Aorta (tissue), 5 donors: ENCODE measurements at places on chromosomes 12 and 14. TPM values are rescaled to one million over a fixed set of nuclear protein-coding genes. Genes with fewer than 3 reads are reported as not detected.
A peak's percentile ranks its signal among the peaks of the same experiment; 100 is the strongest.

GRCh38 chr12:112148031-112148513 is 22.7 kb downstream of the TRAFD1 start:
- H3K4me1 ChIP-seq: no peaks in the 10 kb centered on the region
- H3K36me3 ChIP-seq: peaks cover 12% of the 10 kb centered on the region
- H3K27me3 ChIP-seq: no peaks in the 10 kb centered on the region
- H3K4me3 ChIP-seq: no peak overlapping the region

GRCh38 chr14:90263748-90264449 is 7.5 kb downstream of the PSMC1 start:
- DNase-seq: no peak
- H3K27ac ChIP-seq: no peak overlapping the region
- H3K27me3 ChIP-seq: no peaks in the 10 kb centered on the region
- H3K36me3 ChIP-seq: peaks cover 8% of the 10 kb centered on the region
- H3K4me3 ChIP-seq: no peak overlapping the region
- no peaks in the 10 kb centered on the region for H3K4me1 ChIP-seq

DNA sequence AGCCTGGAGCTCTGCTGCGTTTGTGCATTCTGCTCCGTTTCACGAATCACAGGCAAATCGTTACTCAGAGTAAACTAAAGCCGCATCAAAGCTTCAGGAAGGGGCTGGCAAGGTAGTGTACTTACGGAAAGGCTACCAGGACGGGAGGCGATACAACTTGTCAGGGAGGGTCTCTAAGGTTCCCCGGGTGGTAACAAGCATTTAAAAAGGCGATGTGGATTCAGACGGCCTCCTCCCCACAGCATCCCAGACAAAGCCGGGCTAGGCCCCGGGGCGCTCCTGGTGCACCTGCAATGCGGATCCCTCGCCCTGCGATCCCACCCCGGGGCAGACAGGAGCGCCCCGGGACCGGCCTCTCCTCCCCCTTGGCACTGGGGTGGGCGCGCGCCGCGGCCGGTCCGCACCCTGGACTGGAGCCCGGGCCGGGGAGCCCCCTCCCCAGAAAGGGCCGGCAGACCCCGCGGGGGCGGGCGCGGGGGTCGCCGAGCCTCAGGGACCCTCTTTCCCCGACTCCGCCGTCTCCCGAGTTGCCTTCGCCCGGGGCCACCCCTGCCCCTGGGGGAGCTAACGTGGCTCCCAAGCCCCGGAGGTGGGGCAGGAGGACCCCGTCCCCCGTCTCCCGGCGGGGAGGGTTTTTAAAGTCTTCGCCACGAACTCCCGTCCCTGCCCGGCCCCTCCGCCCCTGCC is 718 bp downstream of the CCDC92 start:
- H3K4me1 ChIP-seq: peaks cover 5% of the 10 kb centered on the region
- DNase-seq: no peak
- peak overlapping the region; percentile 97 for H3K27ac ChIP-seq
- peak overlapping the region; percentile 57 for H3K4me3 ChIP-seq

GRCh38 chr14:79144896-79145295 is 974.7 kb downstream of the NRXN3 start:
- no peaks in the 10 kb centered on the region for H3K36me3 ChIP-seq
- no peaks in the 10 kb centered on the region for H3K27me3 ChIP-seq
- DNase-seq: no peak
- H3K27ac ChIP-seq: no peak overlapping the region
- H3K4me1 ChIP-seq: no peaks in the 10 kb centered on the region

OR4K17 gene
- not detected for total RNA-seq

ALDH1L2 gene
- 35.2 TPM for total RNA-seq

- H3K4me3 ChIP-seq: no peak overlapping the region
Measured at GRCh38 chr14:99427632-99428300, 52.9 kb downstream of the SETD3 start.

GRCh38 chr12:561908-562593 is 101.2 kb downstream of the NINJ2 start:
- H3K4me1 ChIP-seq: no peaks in the 10 kb centered on the region
- no peak overlapping the region for H3K4me3 ChIP-seq
- H3K27ac ChIP-seq: no peak overlapping the region
- no peaks in the 10 kb centered on the region for H3K27me3 ChIP-seq

GRCh38 chr14:68820999-68821683 is 28.3 kb upstream of the ZFP36L1 start:
- H3K4me1 ChIP-seq: no peaks in the 10 kb centered on the region
- H3K27ac ChIP-seq: no peak overlapping the region
- no peak overlapping the region for H3K4me3 ChIP-seq
- H3K36me3 ChIP-seq: no peaks in the 10 kb centered on the region

- DNase-seq: no peak
- H3K27ac ChIP-seq: no peak overlapping the region
- peaks cover 3% of the 10 kb centered on the region for H3K36me3 ChIP-seq
- no peak overlapping the region for H3K4me3 ChIP-seq
Measured at GRCh38 chr12:53166837-53167236, 13.7 kb upstream of the ZNF740 start.

LRTM2 gene
- not detected for total RNA-seq

GRCh38 chr12:54404061-54405004 is 14.7 kb downstream of the ITGA5 start:
- H3K27me3 ChIP-seq: no peaks in the 10 kb centered on the region
- H3K4me3 ChIP-seq: no peak overlapping the region
- H3K4me1 ChIP-seq: no peaks in the 10 kb centered on the region
- no peak overlapping the region for H3K27ac ChIP-seq
- peak; percentile 55 for DNase-seq
- peaks cover 33% of the 10 kb centered on the region for H3K36me3 ChIP-seq

- H3K4me3 ChIP-seq: no peak overlapping the region
- H3K27ac ChIP-seq: no peak overlapping the region
- DNase-seq: no peak
- H3K36me3 ChIP-seq: no peaks in the 10 kb centered on the region
Measured at GRCh38 chr14:25009891-25010290, 40.1 kb downstream of the STXBP6 start.

DNA sequence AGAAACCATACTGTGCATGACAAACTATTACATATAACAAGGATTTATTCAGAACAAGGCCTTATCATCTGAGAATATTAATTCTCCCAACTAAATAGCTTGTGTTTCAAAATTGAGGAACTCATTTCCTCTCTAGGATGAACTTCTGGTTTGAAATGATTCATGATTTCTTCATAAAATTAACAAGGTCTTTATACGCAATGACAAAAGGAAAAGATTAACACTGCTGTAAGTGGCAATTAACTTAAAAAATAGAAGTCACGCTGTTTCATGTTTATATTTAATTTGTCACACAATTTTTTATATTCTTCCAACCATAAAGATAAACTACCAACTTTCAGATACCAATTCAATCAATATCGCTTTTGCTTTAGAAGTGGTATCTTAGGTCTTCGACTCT is 80.8 kb downstream of the GRIP1 start:
- no peak overlapping the region for H3K27ac ChIP-seq
- DNase-seq: no peak
- H3K27me3 ChIP-seq: no peaks in the 10 kb centered on the region
- H3K4me3 ChIP-seq: no peak overlapping the region
- no peaks in the 10 kb centered on the region for H3K36me3 ChIP-seq

SIX6 gene
- not detected for total RNA-seq

DNA sequence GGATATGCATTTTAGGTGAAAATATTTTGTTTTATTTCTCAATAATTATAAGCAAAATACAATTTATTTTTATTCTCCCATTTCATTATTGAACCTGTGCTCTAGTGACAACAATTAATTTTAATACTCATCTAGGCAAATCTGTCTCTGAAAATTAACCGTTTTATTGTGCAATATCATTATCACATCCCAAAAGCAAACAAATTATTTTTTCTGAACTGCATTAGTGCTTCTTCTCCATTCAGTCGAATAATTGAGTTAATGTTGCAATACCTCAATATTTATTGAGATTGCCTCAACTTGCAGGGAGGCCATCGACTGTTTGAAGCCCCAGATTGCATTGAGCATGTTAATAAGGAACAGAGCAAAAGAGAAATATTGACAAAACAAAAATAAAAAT is 303.2 kb upstream of the LRFN5 start:
- no peak overlapping the region for H3K27ac ChIP-seq
- DNase-seq: no peak
- no peaks in the 10 kb centered on the region for H3K36me3 ChIP-seq

DNA sequence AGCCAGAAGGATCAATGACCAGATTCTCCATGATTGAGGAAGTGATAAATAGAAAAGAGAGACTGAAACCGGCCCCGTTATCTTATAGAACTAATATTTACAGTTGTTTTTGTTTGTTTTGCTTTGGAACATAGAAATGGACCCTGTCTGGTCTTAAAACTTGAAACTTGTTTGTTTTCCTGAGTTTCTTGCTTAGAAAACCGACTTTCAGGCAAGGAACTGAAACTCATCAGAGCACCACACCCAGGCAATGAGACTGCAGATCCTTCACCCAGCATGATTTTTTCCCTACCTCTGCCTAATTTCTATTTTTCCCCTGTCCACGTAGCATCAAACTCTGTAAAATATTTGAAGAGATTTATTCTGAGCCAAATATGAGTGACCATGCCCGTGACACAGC is 10.6 kb upstream of the CLEC12A start:
- H3K27ac ChIP-seq: no peak overlapping the region
- H3K4me1 ChIP-seq: no peaks in the 10 kb centered on the region
- no peak overlapping the region for H3K4me3 ChIP-seq
- H3K27me3 ChIP-seq: no peaks in the 10 kb centered on the region
- H3K36me3 ChIP-seq: no peaks in the 10 kb centered on the region
